AG09309 (cell line): ENCODE measurements at places on chromosomes 3 and 15.

DNA sequence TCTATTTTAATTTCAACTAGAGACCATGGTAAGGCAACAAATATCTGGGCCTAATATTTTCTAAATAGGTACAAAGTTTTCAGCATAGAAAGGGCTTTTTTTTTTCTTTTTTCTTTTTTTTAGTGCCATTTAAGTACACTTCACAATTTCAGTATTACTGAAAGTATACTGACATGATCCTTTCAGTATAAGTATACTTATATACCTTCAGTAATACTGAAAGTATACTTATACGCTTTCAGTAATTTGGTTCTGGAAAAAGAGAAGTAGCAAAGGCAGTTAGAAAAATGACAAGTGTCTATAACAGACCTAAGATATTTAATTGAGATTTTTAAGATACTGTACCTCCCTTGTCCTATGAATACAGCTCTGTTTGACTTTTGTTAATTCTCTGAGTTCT, 339.2 kb downstream of the EPHA3 start:
- no peak for DNase-seq

DNA sequence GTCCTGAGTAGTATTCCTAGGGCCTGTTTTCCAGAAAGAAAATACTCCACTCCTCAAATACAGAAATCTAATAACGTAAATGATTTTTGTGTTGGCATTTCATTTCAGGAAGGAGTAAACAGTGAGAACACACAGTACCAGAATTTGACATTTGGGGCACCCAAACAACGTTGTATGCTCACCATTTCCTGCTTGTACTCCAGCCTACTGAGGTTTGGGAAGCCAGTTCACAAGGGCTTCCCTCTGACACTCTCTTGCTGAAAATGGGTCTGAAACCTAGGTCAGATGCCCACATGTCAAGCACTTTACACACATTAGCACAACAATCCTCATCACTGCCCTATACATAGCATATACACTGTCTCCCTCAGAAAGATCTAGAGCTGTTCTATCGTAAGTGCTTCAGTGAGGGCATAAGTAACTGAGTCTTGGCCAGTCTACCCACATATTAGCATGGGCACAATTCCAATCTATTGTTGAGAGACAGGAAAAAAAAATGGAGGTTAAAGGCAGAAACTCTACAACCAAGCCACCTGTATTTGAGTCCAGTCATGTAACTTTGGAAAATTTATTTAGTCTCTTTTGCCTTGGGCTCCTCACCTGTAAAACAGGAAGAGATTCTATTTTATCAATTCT, 43.5 kb upstream of the RSL24D1 start:
- no peak for DNase-seq

DNA sequence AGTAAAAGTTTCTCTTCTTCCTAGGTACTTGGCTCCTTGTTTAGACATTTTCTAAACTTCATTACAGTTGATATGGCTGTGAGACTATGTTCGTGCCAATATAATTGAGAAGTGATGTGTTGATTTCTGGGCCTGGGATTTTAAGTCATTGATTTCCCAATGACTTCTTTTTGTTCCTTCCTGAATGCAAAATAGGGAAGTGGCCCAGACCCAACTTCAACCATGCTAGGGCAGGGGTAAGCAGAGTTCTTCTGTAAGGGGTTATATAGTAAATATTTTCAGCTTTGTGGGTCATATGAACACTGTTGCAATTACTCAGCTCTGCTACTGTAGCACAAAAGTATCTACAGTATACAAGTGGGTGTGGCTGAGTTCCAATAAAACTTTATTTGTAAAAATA, 320.1 kb upstream of the WNT5A start:
- DNase-seq, result no peak

GRCh38 chr15:78552597-78552996, 12.4 kb downstream of the PSMA4 start:
- no peak for DNase-seq

GRCh38 chr3:31305340-31305739, 227.4 kb upstream of the STT3B start:
- DNase-seq, result no peak

DNA sequence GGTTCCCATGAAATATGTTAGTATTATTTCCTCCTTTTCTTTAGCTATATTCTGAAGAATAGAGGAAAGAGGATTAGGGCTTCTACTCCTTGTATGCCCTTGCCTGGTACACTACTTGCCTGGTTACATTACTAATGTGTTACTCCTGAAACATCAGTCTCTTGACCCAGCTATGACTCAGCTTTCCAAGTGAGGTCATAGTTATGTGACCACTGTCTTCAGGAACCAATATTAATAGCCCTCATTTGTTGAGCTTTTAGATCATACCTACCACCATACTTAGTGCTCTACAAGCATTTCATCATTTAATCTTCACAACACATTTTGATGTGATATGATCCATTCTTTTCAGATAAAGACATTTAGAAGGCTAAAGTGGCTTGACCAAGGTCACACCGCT, 60.3 kb downstream of the CMSS1 start:
- DNase-seq, result no peak

GRCh38 chr3:48411606-48412374, 18.1 kb downstream of the PLXNB1 start:
- no peak for DNase-seq

- no peak for DNase-seq
Measured at GRCh38 chr15:57578288-57578900, 13.3 kb upstream of the MYZAP start.

DNA sequence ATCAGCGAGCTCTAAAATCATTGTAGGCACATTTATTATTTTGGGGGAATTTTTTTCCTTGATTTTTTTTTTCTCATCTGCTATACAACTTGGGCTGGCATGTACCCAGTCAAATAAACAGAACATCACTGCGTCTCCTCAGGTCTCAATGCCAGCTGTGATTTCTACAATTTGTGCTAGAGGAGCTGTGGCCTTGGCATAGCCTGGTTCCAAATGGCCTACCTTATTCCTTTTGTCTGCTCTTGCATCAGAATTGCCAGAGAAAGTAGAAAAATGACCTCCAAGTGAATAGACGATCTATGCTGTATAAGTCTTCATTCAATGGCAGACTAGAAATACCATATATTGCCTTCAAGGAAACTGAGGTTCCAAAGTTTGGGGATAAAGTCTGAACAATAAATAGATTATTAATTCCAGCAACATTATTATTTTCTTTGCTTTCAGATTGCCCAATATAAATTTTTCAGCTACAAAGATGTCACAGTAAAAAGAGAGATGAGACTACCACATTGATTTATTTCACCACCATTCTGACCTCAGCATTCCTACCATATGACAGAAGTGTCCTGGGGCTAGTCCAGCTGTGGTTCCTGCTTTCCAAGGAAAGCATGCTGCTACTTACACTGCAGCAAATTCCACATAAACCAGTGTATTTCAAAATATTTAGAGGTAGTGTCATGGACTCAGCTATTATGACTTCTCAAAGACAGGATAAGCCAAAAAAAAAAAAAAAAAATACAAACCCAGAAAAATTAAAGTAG, 493.9 kb upstream of the ZNF385D start:
- DNase-seq, result peak; percentile 87

- DNase-seq, result peak; percentile 46
Measured at GRCh38 chr3:94004301-94004910, 24.0 kb downstream of the STX19 start.

DNA sequence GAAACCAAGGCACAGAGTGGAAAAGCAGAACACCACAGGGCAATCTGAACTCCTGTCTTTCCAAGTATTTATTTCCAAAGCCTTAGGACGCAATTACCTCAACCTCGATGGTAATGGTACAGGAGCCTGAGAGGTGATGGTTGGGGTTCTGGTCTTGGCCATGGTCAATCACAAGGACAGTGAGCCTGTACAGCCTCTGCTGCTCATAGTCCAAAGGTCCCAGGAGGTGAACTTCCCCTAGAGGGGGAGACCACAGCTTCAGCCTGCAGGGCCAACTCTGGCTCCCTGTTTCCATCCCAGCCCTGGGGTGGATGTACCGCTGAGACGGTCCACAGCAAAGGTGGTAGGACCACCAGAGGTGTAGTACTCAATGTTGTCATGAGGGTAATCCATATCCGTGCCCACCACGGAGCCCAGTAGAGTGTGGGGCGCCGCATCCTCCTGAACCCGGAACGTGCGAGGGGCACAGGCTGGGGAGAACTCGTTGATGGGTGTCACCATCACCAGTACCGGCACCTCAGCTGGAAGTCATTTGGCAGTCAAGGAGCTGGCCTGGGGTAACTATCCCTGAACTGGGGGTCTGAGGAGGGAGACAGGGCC, 6.1 kb downstream of the CDHR4 start:
- no peak for DNase-seq

- no peak for DNase-seq
Measured at GRCh38 chr3:156371701-156372100, 183.2 kb downstream of the SSR3 start.

DNA sequence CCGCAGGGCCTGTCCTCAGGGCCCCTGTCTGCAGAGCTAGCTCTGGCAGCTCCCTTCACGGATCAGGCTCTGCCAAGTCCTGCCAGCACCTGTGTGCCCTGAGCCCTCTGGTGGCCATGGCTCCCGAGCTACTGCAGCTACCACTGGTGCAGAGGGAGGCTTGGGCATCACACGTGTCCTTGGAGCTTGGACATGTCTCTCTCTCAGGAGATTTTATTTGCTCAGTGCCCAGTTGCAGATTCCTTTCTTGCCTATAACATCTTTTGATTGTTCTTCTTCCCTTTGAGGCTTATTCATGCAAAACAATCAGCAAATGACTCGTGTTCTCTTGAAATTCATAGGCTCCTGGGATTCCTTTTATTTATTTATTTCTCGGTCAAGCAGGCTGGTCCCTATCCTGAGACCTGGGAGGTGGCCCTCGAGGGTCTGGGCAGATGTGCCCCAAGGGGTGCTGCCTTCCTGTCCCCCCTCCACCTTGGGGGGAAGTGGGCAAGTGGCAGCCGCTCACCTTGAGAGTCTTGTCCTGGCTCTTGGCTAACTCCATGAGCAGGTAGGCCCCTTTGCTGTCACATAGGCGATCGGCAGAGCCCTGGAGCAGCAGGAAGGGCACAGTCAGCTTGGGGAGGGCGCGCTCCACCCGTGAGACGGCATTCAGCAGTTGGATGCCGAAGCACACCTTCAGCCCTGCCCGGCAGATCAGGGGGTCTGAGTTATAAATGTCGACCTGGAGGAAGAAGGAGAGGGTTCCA, 21.9 kb downstream of the ABTB1 start:
- no peak for DNase-seq

- no peak for DNase-seq
Measured at GRCh38 chr15:52383100-52383588, 87.5 kb upstream of the MYO5C start.

GRCh38 chr3:175590745-175591144, 731.6 kb downstream of the NAALADL2 start:
- DNase-seq, result no peak

DNA sequence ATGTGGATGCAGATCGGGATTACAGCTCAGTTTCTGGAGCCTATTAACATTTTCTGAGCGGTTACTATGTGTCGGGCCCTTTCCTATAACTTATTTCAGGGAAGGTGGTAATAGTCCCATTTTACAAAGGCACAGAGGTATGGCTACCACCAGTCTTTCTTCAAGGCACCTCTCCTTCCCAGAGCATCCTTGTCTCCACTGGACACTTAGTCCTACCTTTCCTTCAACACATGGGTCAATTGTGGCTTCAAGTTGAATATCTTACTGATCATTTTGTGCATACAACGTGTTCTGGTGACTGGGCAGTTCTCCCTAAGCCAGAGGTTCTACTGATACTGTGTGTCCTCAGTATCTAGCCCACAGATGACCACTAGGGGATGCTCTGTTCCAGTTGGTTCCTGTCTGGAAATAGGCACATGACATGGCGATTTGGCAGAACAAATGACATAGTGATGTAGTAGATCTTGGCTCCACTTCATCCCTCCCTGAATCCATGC, 60.7 kb upstream of the CMTM8 start:
- DNase-seq, result peak; percentile 41

DNA sequence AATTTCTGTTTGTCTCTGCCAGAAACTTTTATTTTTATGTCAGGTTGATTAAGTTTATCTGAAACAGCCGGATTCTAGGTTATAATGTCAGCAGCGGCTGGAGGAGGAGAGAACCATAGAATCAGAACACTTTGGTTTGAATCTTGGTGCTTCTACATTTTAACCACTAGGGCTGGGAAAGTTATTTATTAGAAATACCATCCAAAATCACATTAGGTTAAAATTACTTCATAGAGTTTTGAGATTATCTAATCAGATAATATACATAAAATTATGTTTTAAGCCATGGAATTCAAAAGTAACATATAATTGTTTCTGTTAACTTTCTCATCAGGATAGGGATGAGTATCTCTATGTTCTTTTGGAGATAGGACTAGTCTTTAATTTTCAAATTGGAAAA, 502.9 kb downstream of the ROBO1 start:
- DNase-seq, result no peak

GRCh38 chr15:39114690-39115378, 466.0 kb upstream of the THBS1 start:
- DNase-seq, result no peak

GRCh38 chr15:67708500-67708899, 116.8 kb upstream of the SKOR1 start:
- no peak for DNase-seq
